ENCODE measurements at places on chromosomes 16 and 17.
A peak's percentile ranks its signal among the peaks of the same experiment; 100 is the strongest.

- DNase-seq = no peak
Measured at GRCh38 chr16:54169112-54169511, 117.5 kb downstream of the IRX3 start.

DNA sequence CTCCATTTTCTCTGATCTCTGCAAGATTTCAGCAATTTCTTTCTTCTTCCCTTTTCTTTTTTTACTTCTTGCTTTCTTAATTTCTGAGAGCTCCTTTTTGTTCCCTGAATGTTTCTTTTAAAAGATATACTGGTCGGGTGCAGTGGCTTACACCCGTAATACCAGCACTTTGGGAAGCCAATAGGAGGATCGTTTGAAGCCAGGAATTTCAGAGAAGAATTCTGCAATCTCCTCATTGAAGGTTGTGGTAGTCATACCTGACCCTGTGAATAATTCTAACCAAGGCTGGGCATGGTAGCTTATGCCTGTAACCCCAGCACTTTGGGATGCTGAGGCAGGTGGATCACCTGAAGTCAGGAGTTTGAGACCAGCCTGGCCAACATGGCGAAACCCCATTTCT lies 15.6 kb upstream of the ABCC1 start:
- DNase-seq = no peak

GRCh38 chr17:62809656-62810055 lies 1.5 kb upstream of the MARCHF10 start:
- no peak for DNase-seq

DNA sequence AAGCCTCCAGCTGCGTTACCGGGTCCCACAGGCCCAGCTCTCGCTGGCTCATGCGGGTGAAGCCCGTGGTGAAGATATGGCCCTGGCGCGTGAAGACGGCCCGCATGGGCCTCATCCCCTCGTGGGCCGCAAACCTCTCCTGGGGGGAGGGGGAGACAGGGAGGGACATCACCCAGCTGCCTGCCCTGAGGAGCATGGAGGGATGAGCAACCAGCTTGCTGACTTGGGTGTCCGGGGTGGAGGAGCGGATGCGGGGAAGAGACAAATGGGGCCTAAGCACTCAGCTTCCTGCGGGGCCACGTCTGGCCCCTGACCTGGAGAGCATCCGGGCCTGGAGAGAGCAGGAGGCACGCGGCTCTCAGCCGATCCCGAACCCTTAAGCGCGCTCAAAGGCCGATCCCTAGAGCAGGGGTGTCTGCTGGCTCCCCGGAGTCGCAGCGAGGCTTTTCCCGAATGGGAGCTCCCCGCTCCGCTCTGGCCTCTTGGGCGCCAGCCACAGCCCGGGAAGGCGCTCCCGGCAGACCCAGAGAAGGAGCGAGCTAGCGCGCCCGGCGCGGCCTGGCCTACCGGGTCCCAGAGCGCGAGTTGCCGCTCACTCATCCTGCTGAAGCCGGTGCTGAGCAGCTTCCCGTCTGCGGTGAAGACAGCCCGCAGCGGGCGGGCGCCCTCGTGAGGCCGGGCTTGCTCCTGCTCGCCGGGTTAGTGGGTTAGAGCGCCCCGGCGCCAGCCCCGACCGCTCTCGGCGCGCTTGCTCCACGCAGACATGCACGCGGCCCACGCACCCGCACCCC lies 5.0 kb downstream of the CORO6 start:
- DNase-seq = peak; percentile 87

DNA sequence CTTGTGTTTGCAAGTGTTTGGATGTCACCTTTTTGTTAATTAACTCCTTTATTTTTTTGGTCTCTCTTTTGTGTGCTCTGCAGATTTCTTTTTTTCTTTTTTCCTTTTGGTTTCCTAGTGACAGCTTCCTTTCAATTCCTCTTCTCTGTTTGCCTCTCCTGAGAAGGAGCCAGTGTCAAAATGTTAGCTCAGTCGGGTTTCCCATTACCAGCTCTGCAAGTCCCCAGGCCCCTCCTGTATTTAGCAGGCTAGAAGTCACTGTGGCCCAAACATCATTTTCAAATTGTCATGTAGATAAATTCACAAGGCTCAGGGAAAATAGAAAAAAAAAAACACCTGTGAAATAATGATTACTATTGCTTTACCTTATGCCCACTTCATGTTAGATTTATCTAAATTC lies 1621.6 kb downstream of the CDH8 start:
- no peak for DNase-seq

- no peak for DNase-seq
Measured at GRCh38 chr17:17109256-17109655, 67.0 kb downstream of the MPRIP start.

GRCh38 chr17:39794249-39794970 lies 56.7 kb downstream of the GRB7 start:
- no peak for DNase-seq

GRCh38 chr17:4199818-4200402 lies 56.9 kb downstream of the CYB5D2 start:
- DNase-seq = peak; percentile 76

DNA sequence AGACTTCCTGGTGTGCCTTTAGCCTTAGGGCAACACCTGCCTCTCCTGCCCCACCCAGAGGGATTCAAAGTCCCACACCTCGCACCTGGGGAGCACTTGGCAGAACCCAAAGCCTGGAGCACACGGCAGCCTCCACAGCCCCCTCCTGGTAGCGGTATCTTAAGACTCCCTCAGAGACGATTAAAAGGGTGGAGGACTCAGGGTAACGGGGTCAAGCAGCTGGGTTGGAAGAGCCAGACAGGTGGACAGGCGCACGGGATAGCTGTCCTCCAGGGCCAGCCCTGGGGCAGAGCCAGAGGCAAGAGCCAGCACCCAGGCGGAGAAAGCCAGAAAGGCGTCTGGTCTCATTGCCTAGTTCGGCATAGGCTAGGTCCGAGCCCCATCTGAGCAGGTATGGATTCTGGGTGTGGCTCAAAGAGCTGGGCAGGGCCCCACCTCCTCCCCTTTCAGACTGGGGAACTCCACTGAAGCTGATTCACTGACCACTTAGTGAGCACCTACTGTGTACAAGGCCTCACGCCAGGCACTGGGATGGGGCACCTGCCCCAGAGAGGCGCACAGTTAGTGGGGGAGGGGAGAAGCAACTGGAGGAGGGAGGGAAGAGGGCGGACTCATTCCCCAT lies 55.0 kb upstream of the MEAK7 start:
- DNase-seq = no peak

GRCh38 chr16:3745751-3746355 lies 28.5 kb upstream of the TRAP1 start:
- DNase-seq = no peak

GRCh38 chr16:23679274-23679985 lies 741 bp downstream of the PLK1 start:
- peak; percentile 72 for DNase-seq

DNA sequence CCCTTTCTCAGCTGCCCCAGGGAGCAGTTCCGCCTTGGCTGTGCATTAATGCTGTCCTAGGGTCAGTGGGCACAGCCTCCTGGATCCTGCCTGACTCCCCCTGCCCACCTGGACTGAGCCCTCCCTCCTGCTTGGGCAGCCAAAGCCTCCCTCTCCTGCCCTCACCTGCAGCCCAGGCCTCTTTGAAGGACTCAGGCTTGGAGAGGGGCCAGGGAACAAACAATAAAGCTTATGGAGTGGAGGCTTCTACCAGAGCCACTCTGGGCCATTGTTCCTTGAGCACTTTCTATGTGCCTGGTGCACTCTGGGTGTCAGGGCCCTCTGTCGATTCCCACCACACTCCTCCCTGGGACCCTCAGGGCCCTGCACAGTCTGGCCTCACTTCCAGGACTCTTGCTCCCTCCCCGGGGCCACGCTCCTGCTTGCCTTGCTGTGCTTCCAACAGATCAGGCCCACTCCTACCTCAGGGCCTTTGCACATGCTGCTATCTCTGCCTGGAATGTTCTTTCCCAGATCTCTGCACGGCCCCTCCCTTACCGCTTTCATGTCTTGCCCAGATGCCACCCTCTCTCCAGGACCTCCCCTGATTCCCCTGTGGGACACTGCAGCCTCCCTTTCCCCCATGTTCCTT lies 5.0 kb downstream of the KCNJ12 start:
- DNase-seq = no peak

GRCh38 chr16:21656795-21657768 lies 4.7 kb upstream of the IGSF6 start:
- peak; percentile 78 for DNase-seq

GRCh38 chr17:29891131-29891530 lies 38.9 kb downstream of the SSH2 start:
- no peak for DNase-seq

DNA sequence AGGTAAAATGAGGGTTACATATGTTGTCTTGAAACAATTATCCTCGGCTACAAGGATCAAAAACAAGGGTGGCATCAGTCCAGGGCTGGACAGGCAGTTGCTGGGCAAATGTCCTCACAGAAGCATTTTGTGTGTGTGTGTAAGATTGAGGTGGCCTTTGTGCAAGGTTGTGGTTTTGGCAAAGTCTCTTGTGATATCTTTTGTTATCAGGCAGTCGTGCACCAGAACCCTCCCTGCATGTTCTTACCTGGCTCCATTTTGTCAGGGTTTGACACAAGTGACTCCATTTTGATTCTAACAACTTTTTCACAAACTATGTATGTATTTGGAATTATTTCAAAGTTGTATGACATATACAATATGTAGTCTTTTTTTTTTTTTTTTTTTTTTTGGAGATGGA lies 20.0 kb downstream of the CHAD start:
- no peak for DNase-seq

- DNase-seq = no peak
Measured at GRCh38 chr16:5010576-5011329, 23.0 kb downstream of the NAGPA start.

GRCh38 chr17:78707923-78708322 lies 74.2 kb downstream of the CYTH1 start:
- DNase-seq = no peak

GRCh38 chr17:65926599-65926998 lies 265.3 kb downstream of the CEP112 start:
- DNase-seq = no peak

GRCh38 chr16:57675741-57676551 lies 7.8 kb downstream of the ADGRG3 start:
- no peak for DNase-seq

GRCh38 chr17:81962499-81963441 lies 1.8 kb upstream of the NOTUM start:
- no peak for DNase-seq

GRCh38 chr16:10808850-10809249 lies 9.7 kb downstream of the TVP23A start:
- DNase-seq = no peak

- DNase-seq = no peak
Measured at GRCh38 chr16:78257376-78257728, 157.9 kb downstream of the WWOX start.

GRCh38 chr16:14309001-14309886 lies 238.1 kb downstream of the MRTFB start:
- peak; percentile 54 for DNase-seq

- DNase-seq = peak; percentile 74
Measured at GRCh38 chr17:76997981-76998531, 129.9 kb downstream of the MGAT5B start.

GRCh38 chr17:35605678-35606077 lies 18.6 kb downstream of the AP2B1 start:
- DNase-seq = no peak

DNA sequence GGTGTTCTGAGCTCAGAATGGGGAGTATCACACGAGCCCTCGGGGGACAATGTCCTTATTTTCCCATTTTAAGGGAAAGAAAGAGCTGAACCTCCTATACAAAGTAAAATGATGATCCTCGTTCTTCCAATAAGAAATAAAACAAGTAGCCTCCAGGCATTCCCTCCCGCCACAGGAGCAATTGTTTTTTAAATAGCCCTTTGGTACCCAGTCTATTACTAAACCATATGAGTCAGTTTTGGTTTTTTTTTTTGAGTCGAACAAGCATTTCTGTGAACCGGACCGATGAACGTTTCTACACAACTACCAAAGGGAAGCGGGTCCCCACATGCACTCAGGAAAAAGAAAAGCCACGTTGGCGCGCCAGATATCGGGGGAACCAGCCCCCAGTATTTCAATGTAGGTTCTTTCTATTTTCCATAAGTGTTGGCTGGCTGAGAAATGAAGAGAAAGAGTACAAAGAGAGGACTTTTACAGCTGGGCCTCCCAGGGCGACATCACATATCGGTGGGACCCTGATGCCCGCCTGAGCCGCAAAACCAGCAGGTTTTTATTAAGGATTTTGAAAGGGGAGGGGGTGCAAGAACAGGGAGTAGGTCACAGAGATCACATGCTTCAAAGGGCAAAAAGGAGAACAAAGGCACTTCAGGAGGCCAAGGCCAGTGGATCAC lies 3.8 kb upstream of the DCXR start:
- DNase-seq = no peak

All from common myeloid progenitor, CD34-positive (primary cell).